ENCODE measurements at places on chromosomes 16 and 17.
A peak's percentile ranks its signal among the peaks of the same experiment; 100 is the strongest.

DNA sequence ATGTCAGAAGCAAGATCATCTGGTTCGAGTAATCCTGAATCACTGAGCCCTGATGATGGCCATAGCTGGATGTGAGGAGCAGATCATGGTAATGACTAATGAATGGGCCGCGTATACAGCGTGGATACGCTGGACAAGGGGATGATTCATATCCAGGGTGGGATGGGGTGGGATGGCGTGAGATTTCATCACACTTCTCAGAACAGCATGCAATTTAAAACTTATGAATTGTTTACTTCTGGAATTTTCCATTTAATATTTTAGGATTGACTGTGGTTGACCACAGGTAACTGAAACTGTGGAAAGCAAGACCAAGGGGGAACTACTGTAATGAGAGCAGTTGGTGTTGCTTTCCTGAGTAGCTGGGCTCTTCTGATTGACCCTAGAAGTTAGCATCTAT lies 225.5 kb downstream of the STX8 start:
- DNase-seq: no peak

DNA sequence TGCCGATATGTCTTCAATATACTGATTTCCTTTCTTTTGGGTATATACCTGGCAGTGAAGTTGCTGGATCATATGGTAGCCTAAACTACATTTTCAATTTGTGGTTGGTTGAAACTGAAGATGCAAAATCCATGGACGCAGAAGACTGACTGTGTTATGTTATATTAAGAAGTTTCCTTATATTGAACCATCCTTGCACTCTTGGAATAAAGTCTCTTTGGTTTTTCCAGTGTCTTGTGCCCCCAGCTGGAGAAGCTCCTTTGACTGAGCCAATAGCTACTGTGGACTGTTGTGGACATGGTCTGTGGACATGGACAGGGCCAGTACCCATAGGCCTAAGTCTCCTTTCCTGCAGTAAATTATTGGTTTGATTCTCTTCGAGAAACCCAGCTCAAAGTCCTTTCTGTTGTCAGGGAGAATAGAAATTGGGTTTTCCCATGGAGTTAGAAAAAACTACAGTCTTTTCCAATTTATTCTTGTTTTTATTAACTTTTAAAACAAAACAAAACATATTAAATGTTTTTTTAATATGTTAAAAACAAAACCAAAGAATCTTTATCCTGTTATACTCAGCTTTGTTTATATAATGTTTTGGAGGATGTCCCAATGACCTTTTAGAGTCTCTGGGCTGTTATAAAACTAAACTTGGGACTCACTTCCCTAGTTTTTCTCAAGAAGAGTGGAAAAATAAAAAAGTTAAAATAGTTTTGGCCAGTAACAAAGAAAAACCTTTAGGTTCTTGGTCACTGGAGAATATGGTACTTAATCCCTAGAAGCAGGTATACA lies 15.2 kb upstream of the IL34 start:
- DNase-seq: no peak

DNA sequence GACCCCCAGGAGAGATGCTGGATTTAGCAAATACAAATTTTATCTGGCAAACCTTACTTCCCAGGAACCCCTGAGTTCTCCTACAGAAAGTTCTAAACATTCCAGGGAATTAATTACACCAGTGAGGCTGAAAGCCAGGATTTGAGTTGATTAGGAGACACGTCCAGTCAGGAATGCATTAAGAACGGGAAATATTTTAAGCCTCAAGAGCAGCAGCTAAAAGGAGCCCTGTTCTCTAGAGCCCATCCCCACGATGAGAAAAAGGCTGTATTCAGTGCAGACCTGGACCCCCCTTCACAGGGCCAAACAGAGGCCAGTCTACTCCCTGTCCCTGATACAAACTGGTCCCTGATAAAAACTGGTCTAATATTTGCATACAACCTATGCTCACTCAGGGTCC lies 55.0 kb downstream of the VAT1L start:
- no peak for DNase-seq

GRCh38 chr17:41419716-41420115 lies 4.7 kb downstream of the KRT37 start:
- DNase-seq: no peak

- DNase-seq: peak; percentile 81
These were observed 53.2 kb upstream of the ZNF750 start for GRCh38 chr17:82892899-82893565.

- no peak for DNase-seq
These were observed 240.3 kb downstream of the ZNF423 start for GRCh38 chr16:49615576-49615975.

DNA sequence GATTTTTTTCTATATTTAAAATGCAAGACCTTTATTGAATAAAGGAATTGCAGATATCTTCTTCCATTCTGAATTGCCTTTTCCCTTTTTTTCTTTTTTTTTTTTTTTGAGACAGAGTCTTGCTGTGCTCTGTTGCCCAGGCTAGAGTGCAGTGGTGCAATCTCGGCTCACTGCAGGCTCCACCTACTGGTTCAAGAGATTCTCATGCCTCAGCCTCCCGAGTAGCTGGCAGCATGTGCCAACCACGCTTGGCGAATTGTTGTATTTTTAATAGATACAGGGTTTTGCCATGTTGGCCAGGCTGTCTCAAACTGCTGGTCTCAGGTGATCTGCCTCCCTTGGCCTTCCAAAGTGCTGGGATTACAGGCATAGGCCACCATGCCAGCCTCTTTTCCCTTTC lies 151.5 kb downstream of the CEP112 start:
- DNase-seq: no peak

GRCh38 chr16:2955779-2956578 lies 8.1 kb upstream of the KREMEN2 start:
- DNase-seq: no peak

- DNase-seq: no peak
These were observed 58.8 kb downstream of the NT5M start for GRCh38 chr17:17361867-17362539.
